ENCODE measurements at places on chromosomes 2 and 18. TPM values are rescaled to one million over a fixed set of nuclear protein-coding genes. Genes with fewer than 3 reads are reported as not detected.

The PPP1R1C gene
- not detected for polyA plus RNA-seq

- H3K36me3 ChIP-seq = no peaks in the 10 kb centered on the region
- peaks cover 25% of the 10 kb centered on the region for H3K4me1 ChIP-seq
- H3K4me3 ChIP-seq = no peak overlapping the region
- no peak overlapping the region for H3K27ac ChIP-seq
Observed at GRCh38 chr2:18837240-18837639, 247.9 kb upstream of the NT5C1B start.

- DNase-seq = no peak
- no peak overlapping the region for H3K4me3 ChIP-seq
- H3K27ac ChIP-seq = no peak overlapping the region
- H3K4me1 ChIP-seq = no peaks in the 10 kb centered on the region
- H3K36me3 ChIP-seq = no peaks in the 10 kb centered on the region
- H3K27me3 ChIP-seq = peaks cover 7% of the 10 kb centered on the region
Observed at GRCh38 chr2:121333834-121334558, 49.0 kb upstream of the TFCP2L1 start.

GRCh38 chr2:58358026-58358425, 116.9 kb upstream of the FANCL start:
- no peak for DNase-seq
- H3K27ac ChIP-seq = no peak overlapping the region
- no peaks in the 10 kb centered on the region for H3K4me1 ChIP-seq
- peaks cover 7% of the 10 kb centered on the region for H3K27me3 ChIP-seq
- H3K36me3 ChIP-seq = no peaks in the 10 kb centered on the region
- H3K4me3 ChIP-seq = no peak overlapping the region

DNA sequence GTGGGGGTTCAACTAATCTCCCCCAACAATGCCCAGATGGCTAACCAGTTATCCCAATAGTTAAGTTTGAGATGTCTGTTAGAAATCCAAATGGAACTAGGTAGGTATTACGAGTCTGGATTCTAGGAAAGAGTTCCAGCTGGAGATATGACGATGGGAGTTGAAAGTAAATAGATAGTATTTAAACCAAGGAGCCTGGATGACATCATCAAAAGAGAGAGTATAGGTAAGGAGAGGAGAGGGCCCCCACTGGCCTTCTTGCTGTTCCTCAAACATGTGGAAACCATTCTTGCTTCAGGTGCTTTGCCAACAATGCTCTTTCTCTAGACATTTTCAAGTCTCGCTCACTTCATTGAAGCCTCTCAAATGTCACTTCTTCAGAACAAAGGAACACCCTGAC, 26.0 kb upstream of the PAIP2B start:
- no peak overlapping the region for H3K27ac ChIP-seq
- H3K4me3 ChIP-seq = no peak overlapping the region
- H3K4me1 ChIP-seq = no peaks in the 10 kb centered on the region
- DNase-seq = no peak

DNA sequence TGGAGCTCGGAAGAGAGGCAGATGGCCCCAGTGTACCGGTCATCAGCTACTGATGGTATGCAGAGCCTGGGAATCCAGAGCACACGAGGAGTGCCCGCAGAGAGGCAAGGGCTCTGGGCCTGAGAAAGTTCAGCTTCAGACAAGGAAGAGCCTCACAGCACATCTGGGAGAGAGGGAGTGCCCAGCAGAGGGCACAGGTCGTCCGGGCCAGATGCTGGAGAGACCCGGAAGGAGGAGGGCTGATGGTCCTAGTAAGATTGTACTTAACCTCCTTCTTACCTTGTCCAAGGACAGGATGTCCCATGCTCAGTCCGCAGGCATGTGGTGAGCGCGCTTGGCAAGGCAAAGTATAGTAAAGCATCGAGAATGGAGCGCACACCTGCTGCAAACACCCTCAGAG, 24.4 kb upstream of the CHMP1B start:
- no peak for DNase-seq
- no peak overlapping the region for H3K27ac ChIP-seq
- H3K4me1 ChIP-seq = no peaks in the 10 kb centered on the region
- H3K4me3 ChIP-seq = no peak overlapping the region
- no peaks in the 10 kb centered on the region for H3K36me3 ChIP-seq
- H3K27me3 ChIP-seq = no peaks in the 10 kb centered on the region

DNA sequence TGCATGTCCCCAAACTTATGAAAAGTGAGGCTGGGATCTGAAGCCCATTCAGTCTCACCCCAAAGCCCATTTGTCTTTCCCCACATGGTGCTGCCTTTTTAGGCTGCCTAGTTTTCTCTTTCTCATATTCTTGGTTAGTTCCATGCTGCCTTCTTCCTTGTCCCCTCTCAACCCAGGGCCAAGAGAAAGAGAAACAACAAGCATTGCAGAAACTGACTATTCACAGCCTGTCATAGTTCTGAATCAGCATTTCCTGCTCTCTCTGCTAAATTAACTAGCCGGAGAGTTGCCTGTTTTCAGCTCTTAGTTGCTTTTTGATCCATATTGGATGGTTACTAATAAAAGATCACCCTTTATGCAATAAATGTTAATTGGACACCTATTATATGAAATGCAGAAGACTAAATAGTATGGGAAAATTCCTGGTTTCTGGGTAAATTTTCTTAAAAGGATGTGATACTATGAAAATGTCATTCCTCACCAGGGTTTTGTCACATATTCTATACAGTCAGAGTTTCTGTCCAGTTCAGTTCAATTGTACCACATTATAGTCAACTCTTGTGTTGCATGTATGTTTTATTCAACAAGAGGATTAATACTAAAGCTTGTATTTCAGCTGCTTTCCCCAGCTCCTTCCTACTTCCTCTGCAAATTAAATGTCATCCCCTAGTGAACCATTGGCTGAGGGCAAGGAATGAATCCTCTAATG, 246.5 kb downstream of the GALR1 start:
- H3K4me3 ChIP-seq = no peak overlapping the region
- H3K27me3 ChIP-seq = no peaks in the 10 kb centered on the region
- no peaks in the 10 kb centered on the region for H3K36me3 ChIP-seq
- H3K27ac ChIP-seq = no peak overlapping the region
- no peak for DNase-seq
- no peaks in the 10 kb centered on the region for H3K4me1 ChIP-seq

DNA sequence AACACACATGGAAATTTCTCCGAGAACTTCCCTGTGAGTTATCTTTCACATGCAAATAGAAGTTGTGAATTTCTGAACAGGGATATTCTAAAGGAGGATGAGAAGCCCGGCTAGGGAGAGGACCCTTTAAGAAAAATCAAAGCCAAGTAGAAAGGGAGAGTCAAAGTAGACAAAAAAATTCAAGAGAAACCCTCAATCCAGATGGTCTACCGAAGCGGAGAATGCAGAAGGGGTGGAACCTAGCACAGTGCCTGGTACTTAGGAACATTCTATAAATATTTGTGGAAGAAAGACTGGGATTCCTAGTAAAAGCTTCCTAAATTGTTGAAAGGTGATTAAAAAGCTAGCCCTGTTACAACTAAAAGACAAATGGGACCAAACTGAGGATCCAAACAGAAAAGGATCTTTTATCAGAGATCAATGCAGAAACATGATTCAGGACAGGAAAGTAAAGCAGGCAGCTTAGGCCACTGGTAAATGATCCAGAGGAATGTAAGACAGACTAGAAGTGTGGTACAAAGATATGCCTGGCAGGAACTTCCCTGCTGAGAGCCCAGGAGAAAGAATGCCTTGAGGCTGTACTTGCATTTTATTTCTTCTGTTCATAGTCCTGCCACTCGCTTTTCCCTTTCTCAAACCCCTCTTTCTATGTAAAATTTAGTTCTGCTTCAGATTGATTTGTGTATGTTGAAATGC, 19.5 kb upstream of the GLS start:
- H3K36me3 ChIP-seq = no peaks in the 10 kb centered on the region
- H3K27ac ChIP-seq = peak overlapping the region; percentile 82
- DNase-seq = peak; percentile 78
- peak overlapping the region; percentile 19 for H3K4me3 ChIP-seq
- H3K4me1 ChIP-seq = peaks cover 83% of the 10 kb centered on the region

DNA sequence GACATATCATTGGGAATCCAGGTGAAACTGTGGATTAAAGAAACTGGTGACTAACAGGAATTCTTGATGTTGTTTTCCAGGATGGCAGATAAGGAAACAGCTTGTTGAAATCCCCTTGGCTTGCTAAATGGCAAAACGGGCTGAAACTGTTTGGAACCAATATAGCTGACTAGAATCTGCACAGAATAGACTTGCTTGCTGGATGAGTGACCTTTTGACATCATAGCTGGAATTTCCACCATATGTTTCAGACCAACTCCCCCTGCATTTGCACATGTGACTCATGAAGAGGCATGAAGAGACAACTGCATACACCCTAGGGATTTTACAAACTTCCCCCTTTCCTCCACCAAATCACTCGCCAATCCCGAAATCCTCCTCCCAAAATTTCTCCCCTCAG, 87.7 kb upstream of the LYPD1 start:
- no peaks in the 10 kb centered on the region for H3K27me3 ChIP-seq
- no peak overlapping the region for H3K27ac ChIP-seq
- DNase-seq = peak; percentile 3
- H3K4me1 ChIP-seq = no peaks in the 10 kb centered on the region

DNA sequence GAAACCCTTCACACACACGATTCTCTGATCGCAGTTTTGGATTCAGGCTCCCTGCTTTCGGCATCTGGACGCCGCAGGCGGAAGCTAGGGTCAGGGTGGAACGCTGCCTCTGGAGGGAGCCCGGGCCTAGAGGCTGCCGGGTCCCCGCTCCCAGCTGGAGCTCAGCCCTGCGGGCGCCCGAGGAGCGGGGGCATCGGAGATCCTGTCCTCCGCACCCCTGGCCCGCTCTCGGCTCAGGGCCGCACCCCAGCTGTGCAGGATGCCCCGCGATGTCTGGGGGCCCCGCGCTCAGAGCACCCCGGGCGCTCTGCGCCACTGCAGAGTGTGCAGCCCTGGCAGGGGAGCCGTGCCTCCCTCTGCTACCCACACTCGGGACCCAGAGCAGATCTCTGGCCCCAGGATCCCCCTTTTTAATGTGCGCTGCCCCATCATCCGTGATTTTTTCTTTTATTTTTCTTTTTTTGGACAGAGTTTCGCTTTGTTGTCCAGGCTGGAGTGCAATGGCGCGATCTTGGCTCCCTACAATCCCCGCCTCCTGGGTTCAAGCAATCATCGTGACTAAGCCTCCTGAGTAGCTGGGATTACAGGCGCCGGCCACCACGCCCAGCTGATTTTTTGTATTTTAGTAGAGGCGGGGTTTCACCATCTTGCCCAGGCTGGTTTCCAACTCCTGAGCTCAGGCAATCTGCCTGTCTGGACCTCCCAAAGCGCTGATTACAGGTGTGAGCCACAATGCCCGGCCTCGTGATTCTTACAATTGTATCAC, 54.8 kb upstream of the TUBA3E start:
- no peaks in the 10 kb centered on the region for H3K36me3 ChIP-seq
- H3K4me3 ChIP-seq = no peak overlapping the region
- DNase-seq = peak; percentile 6
- no peak overlapping the region for H3K27ac ChIP-seq

DNA sequence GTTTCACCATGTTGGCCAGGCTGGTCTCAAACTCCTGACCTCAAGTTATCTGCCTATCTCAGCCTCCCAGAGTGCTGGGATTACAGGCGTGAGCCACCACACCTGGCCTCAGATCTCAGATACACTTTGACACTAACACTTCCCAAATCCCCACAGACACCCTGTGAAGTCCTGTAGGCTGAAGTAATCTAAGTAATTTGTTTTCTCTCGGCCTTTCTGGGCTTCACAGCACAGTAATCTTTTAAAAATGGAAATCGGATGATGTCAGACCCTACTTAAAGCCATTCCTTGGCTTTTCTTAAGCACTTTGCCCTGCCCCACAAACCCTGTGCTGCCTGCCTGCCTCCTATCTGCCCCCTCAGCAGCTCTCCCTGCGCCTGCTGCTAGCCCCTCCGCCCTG, 16.2 kb downstream of the ATIC start:
- H3K27ac ChIP-seq = no peak overlapping the region
- no peaks in the 10 kb centered on the region for H3K27me3 ChIP-seq
- no peak for DNase-seq
- peaks cover 39% of the 10 kb centered on the region for H3K36me3 ChIP-seq

Measured in GM23248 (cell line).